Naive thymus-derived CD4-positive, alpha-beta T cell (primary cell): ENCODE measurements at places on chromosomes 2 and 18. TPM values are rescaled to one million over a fixed set of nuclear protein-coding genes. Genes with fewer than 3 reads are reported as not detected.

- peak; percentile 15 for DNase-seq
Measured at GRCh38 chr18:80022613-80023012, 11.6 kb upstream of the RBFA start.

DNA sequence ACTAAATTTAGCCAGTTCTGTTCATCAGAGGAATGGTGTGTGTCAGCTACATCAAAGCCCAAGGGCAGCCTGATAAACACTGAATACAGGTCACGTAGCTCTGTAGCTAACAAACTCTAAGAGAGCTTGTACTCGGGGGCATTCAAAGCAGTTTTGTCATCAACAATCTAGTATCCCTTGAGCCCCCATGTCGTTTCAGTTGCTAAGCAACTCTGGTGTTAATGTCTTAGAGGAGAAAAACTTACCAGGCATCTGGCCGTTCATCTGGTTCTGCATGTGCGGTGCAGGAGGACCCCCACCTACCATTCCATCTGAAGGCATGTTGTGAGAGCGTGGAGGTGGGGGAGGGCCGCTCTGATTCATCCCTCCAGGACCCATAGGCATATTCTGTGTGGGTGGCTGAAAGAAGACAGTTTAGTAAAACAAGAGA, 33.1 kb downstream of the SS18 start:
- no peak for DNase-seq

INPP5D gene
- polyA plus RNA-seq, result 41.0 TPM

DNA sequence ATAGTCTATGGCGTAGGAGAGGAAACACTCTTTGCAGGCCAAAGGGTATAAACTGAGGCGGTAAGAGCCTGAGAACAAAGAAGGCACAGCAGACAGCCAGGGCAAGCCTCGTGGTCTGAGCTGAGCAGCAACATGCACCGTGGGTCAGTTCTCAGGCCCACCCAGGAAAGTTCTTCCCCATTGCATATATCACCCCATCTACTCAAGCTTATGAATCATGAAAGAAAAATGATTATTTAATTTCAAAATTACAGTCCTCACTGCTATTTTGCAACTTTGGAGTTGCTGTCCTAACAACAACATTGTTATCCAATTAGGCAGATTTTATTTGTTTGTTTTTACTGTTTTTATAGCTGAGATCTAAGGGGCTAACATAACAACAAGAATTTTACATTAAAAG, 54.7 kb upstream of the RIOK3 start:
- DNase-seq, result no peak

GRCh38 chr18:11981543-11982366, 448 bp downstream of the IMPA2 start:
- peak; percentile 17 for DNase-seq

- no peak for DNase-seq
Measured at GRCh38 chr2:15731213-15731888, 139.7 kb downstream of the DDX1 start.

DNA sequence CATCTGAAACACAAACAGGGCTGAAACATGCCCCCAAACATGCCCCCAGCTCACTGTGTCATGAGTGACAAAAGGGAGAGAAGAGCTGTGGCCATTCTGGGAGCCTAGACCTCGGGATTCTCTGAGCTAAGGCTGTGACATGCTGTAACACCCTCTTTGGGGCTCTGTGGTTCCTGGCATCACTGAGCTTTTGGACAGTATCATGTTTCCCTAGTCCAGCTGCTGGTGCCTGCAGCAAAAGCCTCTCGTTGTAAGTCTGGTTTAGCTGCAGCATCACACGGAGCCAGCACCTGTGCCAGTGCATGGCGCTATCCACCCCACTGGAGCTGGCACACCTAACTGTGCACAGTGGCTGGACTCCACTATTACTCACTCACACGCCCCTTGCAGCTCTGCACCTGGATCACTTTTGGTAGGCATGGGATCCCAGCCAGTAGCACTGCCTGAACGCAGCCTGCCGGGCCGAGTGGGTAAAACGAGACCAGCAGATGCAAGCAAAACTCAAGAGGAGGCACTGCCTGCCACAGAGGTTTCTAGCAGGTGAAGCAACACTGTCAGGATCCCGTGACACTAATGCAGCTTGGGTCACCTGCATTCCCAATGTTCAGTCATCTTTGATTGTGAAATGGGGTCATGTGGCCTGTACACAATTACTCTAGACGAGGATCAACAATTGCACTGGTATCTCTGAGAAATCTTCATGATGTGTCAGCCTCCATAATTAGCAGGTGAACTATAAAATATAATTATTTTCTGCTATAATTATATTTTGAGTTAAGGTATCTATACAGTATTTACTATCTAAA, 547.2 kb downstream of the ZNF804A start:
- DNase-seq, result no peak

DNA sequence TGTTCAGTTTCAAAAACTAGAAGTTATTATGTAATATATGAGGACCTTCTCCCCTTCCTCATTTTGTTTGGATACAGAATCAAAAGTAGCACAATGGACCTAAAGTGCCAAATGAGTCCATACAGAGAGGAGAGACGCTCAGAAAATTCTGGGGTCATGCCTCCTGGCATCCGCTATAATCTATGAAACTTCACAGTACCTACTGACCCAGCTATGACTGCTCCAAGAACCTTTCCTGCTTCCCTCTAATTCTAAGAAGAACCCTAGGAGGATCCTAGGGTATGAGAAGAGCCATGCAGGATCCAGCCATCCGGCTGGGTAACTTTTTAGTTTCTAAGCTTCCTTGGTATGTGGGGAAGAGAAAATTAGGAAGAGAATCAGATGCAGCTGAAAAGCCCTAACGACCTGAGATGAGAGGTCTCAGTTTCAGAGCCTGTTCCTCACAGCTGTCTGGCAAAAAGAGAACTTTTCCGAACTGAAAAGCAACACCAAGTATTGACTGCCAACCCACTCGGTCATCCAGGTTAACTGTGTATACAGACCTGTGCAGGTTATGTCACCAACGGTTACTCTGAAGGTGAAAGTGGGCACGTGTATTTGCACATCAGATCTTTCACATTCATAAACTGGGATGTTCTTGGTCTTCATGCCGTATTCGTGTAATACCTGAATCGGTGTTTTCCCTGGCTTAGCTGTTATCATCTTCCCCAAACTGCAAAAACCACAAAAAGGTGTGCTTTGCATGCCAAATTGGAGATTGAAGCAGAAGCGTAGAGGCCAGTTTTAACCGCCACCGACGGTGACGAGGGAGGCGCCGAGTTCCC, 1.1 kb downstream of the PRKRA start:
- DNase-seq, result no peak

DNA sequence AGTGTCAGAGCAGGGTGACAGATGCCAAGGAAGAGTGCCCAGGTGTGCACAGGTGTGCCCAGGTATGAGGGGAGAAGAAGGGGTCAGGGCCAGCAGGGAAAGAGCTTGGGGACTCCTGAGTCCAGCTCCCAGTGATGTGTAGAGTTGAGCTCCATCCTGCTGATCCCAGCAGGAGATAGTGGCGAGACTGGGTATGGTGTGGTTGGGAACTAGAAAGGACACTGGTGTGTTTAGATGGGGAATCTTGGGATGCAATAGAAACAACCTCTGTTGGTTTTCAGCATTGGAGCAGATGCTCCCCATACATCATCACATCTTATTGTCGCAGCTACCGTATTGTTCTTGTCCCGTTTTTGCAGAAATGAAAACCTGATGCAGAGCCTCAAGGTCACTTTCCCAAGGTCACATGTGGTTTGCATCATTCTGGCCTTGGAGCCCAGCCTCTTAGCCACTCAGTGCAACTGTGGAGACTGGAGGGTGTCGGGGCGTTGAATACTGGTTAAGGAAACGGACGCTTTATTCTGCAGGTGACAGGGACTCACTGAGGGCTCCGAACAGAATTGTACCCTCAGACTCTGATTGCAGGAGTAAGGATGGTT, 166.7 kb downstream of the AGAP1 start:
- DNase-seq, result no peak

STEAP3 gene
- not detected for polyA plus RNA-seq

GRCh38 chr2:45649858-45650811, 1.3 kb upstream of the PRKCE start:
- peak; percentile 66 for DNase-seq

LHCGR gene
- polyA plus RNA-seq, result not detected

DNA sequence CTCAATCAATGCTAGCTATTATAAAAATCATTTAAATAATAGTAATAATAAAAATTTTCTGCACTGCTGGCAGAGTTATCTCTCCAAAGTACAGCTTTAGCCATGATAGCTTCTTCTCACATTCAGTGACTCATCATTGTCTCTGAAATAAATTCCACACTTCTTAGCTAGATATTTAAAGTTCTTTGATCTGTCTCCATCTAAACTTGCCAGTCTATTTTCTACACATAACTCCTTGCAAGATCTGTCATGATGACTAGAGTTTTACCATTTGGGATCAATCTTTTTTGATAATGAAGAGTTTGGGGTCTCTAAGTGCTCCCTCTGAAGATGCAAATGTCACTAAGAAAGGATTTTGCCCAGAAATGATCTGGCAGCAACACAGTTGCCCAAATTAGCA, 155.4 kb upstream of the LHCGR start:
- no peak for DNase-seq

- DNase-seq, result no peak
Measured at GRCh38 chr2:223235986-223236385, 184.0 kb downstream of the KCNE4 start.

GRCh38 chr2:101040761-101041160, 38.7 kb downstream of the RPL31 start:
- DNase-seq, result no peak

- no peak for DNase-seq
Measured at GRCh38 chr18:26397019-26397418, 151.3 kb downstream of the KCTD1 start.

DNA sequence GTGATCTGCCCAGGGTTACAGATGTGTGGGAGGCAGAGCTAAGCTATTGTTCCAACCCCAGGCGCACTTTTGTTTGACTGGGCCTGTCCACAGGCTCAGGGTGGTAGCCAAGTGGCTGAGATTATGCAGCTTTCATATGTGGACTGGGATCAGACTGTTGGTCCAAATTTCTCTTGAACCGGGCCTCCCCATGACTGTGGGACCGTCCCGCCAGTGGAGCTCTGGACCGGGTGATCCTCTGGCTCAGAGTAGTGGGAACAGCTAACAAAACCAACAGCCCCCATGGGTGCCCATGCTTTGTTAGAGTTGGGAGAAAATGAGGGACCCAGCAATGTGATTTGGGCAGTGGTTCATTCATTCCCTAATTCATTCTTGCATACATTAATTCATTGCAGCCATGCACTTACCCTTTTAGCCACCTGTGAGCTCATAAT, 86.8 kb upstream of the HS6ST1 start:
- DNase-seq, result no peak

SERPINB3 gene
- not detected for polyA plus RNA-seq

GRCh38 chr2:29068513-29068912, 5.8 kb downstream of the PCARE start:
- no peak for DNase-seq

NT5C1B gene
- 0.50 TPM for polyA plus RNA-seq

SCLY gene
- 14.1 TPM for polyA plus RNA-seq

CAPN13 gene
- polyA plus RNA-seq, result not detected

GRCh38 chr2:63283273-63283672, 232.6 kb downstream of the OTX1 start:
- DNase-seq, result no peak

GRCh38 chr2:41998186-41999127, 49.4 kb upstream of the PKDCC start:
- no peak for DNase-seq

DNA sequence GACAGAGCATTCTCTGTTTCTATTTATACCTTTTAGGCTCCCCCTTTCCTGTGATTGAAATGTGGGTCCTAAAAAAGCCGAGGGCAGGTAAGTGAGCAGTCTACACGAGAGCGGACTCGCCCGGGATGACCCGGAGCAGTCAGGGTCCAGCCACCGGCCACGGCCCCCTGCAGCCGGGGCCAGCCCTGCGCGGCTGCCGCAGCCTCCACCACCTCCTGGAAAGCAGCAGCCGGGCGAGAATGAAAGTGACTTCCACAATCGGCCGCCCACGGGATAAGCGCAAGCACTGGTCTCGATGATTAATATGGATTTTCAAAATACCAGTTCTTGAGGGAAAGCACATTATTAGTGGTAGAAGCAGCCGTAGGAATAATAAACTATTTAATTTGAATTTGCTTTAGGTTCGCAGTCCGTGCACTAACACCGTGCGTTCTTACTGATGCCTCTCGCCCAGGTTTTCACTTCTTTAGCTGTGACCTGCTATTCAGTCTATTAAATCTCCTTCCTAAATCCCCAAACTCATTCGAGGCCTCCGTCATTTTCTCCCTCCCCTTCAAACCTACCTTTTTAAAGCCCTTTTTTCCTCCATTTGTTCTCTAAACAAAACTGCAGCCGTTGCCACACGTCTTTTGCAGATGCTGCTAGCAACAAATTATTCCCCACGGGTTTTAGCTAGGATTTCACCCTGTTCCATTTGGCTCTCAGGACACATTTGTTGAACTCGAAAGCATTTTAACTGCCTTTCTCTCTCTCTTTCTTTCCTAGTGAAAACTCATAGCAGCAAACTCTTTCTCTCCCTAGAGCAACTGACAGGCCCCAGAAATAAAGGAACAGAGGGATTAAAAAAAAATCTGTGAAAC, 1015.1 kb upstream of the PIK3C3 start:
- no peak for DNase-seq

DNA sequence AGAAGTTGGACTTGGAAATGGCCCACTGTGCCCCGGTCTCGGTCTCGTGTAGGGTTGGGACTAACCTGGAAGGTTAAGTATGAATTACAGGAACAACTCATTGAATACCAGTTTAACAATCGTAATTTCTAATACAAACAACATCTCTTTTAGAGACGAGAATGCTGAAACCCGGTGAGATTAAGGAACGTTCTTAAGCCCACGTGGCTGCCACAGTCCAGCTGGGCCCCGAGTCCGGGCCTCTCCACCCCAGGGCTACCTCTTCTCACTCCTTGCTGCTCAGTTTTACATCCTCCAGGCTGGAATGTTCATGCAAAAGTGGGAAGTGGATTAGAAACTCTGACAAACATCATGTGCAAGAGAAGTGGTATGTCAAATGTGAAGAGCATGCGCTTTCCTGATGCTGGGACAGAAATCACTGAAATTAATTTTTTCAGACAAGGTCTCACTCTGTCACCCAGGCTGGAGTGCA, 29.4 kb downstream of the NGEF start:
- no peak for DNase-seq

DNA sequence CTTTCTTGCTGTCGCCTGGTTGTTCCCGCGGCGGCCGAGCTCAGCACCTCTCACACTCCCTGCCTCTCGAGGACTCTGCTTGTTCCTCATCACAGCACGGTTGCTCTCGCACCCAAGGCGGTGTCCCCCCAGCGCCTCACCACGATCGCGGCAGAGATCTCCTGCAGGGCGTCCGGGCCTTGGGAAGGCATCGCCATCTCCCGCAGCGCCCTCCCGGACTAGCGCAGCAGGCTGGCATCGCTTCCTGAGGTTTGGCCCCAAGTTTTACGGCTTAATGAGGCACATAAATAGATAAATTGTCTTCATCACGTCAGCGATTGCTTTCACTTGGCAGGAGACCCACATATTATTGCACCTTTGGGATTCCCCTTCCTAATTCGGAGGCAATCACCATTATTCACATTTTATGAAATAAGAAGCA, 125.4 kb downstream of the RGPD3 start:
- no peak for DNase-seq

GRCh38 chr2:237012004-237012403, 73.7 kb upstream of the COPS8 start:
- no peak for DNase-seq
